ENCODE measurements at places on chromosomes 7 and 10.

DNA sequence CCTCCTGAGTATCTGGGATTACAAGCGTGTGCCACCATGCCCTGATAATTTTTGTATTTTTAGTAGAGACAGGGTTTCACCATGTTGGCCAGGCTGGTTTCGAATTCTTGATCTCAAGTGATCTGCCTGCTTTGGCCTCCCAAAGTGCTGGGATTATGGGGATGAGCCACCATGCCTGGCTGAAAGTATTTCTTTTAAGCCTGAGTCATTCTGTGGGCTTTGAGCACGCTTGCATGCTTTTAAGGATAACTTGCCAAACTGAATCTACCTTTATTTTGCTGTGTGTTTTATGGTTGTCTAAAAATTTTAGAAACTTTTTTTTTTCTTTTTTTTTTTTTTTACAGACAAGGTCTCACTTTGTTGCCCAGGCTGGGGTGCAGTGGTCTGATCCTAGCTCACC is 33.2 kb downstream of the CNNM2 start:
- no peak for DNase-seq

DNA sequence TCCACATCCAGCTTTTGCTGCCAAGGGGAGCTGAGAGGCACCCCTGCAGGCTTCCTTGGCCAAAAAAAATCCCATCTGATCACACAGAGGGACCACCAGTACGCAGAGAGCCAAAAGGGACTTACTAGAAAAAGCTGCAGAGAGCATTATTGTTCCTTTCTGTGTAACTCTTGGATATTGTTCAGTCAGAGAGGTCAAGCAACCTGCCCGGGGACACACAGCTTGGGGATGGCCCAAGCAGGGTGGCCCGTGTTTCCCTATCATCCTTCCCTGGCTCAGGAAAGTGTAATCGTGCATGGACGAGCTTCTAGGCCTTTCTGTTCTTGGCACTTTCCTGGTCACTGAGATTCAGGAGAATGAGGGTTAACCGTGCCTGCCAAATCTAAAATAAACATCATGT is 84.1 kb upstream of the SH2B2 start:
- no peak for DNase-seq

DNA sequence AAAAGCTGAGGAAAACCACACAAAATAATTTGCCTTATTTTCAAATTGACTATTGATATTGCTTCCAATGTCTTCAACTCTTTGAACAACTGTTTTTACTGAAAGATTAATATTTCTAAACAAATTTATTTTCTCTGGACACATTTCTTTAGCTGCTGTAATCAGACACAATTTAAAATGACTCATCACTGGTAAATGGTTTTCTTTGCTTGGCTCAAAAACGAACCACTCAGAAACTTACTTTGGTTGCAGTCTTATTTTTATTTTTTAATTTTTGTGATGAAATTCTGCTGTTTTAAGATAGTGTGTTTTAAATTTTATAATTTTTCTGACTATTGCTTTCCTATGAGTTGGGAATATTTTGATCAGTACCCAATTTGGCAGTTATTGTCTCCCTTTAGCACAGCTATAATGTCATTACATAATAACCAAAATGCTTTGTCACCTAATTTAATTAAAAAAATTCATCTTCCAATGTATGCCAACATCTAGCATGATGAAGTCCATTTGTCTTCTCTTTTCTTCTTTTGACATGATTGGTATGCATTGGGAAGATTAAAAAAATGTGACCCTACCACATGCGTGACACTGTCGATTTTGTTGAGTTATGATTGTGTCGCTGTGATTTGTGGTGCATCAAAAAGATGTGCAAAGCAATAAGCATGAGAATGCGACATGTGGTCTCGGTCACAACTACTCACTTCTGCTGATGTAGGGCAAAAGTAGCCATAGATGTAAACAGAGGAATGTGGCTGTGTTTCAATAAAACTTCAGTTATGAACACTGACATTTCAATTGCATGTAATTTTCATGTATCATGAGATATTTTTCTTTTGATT is 222.3 kb downstream of the SUGCT start:
- no peak for DNase-seq

DNA sequence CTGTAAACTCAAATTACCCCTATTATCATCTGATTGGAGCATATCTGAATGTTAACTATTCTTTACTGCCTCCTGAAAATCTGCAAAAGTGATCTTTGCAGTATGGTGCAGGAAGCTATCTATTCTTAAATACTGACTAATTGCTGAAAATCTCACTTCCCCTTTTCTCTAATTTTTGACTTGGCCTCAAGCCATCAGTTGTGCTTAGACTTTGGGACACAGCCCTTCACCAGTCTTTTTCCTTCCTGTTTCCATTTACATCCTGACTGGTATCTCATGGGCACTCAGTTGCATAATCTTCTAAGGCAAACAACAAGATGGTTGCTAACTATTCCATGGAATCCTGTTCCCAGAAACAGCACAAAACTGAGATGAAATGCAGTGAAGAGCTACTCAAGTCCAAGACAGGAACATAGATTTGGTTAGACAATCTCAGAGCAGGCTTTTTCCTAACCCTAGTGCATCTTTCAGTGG is 228.5 kb downstream of the SORCS1 start:
- no peak for DNase-seq
